ENCODE measurements at places on chromosomes 12 and 14. TPM values are rescaled to one million over a fixed set of nuclear protein-coding genes. Genes with fewer than 3 reads are reported as not detected.

GRCh38 chr14:68676511-68676943 lies 116.3 kb downstream of the ZFP36L1 start:
- DNase-seq, result no peak

DNA sequence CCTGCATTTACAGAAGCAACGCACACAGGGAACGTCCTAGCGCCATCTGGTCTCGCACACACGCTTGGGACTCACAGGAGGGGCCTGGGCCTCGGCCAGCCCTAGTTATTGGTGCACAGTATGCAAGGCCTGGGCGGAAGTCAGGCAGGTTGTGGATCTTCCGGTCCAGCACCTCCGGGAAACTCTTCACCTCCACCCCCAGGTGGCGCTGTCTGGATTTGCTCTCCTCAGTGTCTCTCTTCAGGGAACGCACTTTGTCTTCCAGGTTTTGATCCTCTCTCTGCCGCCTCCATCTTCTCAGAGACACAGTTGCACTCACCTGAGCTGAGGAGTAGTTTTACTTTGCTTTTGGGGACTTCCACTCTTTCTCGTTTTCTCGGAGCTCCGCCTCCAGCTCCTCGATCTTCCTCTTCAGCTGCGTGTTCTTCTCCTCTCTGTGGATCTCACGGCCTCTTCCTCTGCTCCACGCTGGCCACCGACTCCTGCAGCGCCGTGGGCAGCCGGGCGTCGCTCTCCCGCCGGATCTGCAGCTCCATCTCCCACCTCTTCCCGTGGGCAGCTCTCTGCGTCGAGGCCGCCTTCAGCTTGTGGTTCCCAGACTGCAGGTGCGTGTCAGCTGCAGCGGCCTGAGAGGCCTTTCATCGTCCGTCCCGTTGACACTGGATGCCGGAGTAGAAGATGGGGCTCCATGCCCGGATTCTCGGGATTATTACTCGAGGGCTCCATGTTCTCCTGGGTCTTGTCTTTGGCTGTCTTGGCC lies 933.8 kb downstream of the TMEM121 start:
- no peak for DNase-seq

DNA sequence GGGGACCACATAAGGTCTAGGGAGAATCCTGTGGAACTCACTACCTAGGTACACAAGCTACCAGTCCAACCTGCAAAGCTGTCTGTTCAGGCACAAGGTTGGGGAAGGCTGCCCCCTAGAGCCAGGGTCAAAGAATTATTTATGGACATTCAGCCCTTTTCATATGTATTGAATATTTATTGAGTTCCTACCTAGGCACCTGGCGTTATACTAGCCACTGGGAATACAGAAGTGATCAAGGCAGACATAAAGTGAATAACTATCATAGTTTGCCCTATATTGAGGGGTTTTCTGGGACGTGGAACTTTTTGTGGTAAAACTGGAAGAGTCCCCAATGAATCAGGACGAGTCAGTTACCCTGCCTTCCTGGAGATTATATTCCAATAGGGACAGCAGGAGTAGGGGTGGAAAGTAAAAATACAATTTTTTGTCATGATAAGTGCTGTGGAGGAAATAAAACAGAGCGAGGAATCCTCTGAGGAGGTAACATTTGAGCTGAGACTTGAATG lies 5.8 kb upstream of the SLC48A1 start:
- DNase-seq, result peak; percentile 44

DNA sequence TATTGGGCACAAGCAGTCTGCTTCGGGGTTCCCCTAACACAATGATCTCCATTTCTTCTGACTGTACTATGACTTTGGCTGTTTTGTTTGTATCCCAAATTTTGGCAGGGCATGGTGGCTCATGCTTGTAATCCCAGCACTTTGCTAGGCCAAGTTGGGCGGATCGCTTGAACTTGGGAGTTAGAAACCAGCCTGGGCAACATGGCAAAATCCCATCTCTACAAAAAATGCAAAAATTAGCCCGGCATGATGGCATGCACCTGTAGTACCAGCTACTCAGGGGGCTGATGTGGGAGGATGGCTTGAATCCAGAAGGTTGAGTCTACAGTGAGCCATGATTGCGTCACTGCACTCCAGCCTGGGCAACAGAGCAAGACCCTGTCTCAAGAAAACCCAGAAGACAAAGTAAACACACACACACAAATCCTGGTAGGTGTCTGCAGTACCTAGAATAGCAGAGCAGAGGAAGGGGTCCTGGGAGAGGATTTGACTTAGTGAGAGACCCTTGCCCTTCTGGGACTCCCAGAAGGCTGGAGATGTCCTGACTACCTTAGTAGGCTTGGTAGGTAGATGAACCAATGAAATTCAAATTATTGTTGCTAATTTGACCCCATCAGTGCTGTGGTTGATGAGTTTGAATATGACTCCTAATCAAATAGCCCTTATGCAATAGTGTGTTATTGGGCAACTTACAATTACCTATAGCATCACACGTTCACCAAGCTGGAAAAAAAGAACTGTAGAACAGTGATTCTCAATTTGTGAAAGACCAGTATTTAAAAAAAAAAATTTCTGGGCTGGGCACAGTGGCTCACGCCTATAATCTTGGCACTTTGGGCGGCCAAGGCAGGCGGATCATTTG lies 6.8 kb upstream of the AEBP2 start:
- DNase-seq, result no peak

- no peak for DNase-seq
Observed at GRCh38 chr14:59046746-59047145, 141.7 kb upstream of the DAAM1 start.

- peak; percentile 91 for DNase-seq
Observed at GRCh38 chr14:105351920-105352851, 37.6 kb downstream of the PACS2 start.

GRCh38 chr14:88143810-88144209 lies 138.9 kb downstream of the GPR65 start:
- DNase-seq, result no peak

DNA sequence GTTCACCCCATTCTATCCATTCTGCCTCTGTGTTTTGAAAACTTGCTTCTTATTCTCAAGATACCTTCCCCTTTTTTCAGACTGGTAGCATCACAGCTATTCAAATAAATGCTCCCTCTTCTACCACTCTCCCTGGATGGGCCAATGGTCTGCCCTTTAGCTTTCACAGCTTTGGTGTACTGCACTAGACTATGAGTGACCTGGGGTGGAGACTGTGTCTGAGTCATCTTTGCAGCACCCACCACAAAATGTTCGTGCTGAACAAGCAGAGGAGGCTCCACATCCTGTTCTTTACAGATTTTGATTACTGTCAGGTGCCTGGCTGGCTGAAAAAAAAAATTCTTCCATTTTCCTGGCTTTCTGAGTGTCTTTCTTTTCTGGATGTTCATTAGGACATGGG lies 1104.1 kb upstream of the TMEM132C start:
- DNase-seq, result peak; percentile 45

DNA sequence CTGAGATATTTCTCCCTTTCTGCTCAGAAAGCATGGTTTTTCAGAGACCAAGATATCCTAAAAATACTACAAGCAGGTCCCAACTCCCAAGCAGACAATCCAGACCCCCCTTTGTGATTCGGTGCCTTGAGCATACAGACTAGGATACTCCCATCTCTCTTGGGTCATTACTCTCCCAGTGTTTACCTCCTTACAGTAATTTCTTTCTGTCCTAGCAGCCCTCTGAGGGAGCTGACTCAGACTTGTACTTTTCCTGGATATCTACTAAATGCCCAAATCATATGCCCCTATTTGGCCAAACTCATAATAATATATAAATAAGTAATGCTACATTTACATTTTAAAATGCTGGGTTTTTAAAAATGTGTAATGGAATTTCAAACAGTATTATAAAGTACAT lies 355.6 kb downstream of the LRIG3 start:
- peak; percentile 30 for DNase-seq

- DNase-seq, result no peak
Observed at GRCh38 chr12:75805320-75805719, 226.3 kb downstream of the PHLDA1 start.

The RTL1 gene
- not detected for total RNA-seq

The GLT1D1 gene
- not detected for total RNA-seq

The DCN gene
- total RNA-seq, result 125 TPM
